ENCODE measurements at places on chromosomes 3 and 15.

DNA sequence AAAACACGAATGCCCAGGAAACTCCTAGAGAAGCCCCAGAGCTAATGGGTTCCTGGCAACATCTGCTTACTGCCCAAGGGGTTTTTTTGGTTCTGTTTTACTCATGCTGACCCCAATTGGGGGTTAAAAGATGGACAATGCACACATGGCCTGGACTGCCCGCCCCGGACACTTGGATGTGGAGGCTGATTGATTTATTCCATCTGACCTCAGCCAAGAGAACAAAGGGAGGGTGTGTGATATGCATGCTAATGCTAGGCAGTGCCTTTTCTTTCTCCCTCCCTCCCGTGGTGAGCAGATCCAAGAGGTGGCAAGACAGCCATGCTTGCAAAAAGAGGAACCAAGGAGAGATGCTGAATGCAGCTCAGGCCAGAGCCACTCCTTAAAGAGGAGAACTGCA, 3.3 kb upstream of the LRTM1 start:
- DNase-seq, result no peak

DNA sequence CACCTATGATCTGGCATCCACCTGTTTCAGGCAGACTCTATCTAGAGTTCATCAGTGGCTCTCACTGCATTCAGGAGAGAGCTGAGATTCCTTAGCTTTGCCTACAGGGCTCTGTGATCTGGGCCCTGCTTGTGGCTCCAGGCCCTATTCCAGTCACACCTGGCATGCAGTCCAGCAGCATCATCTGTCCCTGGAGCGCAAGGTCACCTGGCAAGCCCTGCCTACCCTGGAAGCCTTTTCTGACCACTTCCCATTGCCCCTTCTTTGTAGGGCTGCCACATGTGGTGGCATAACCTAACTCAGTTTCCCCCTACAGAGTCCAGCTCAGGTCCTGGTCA, 115.1 kb upstream of the PLXNA1 start:
- no peak for DNase-seq

DNA sequence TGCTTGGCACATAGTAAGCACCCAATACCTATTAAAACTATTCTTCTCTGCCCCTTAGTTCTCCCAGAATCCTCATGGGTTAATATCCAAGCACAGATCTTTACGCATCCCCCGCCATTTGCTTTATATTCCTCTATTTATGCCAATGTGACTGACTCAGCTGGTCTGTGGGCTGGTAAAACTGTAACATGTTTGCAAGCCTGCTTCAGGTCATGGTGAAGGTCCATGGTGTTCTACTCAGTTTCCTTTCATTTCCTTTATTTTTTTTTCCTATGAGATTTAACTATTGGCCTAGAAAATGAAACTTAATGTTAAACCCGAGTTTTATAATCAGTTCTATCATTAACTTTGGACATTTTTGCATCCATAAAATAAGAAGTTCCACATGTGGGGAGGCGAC, 47.0 kb downstream of the FRMD4B start:
- no peak for DNase-seq

GRCh38 chr3:138438896-138439295, 4.5 kb downstream of the ESYT3 start:
- DNase-seq, result no peak

DNA sequence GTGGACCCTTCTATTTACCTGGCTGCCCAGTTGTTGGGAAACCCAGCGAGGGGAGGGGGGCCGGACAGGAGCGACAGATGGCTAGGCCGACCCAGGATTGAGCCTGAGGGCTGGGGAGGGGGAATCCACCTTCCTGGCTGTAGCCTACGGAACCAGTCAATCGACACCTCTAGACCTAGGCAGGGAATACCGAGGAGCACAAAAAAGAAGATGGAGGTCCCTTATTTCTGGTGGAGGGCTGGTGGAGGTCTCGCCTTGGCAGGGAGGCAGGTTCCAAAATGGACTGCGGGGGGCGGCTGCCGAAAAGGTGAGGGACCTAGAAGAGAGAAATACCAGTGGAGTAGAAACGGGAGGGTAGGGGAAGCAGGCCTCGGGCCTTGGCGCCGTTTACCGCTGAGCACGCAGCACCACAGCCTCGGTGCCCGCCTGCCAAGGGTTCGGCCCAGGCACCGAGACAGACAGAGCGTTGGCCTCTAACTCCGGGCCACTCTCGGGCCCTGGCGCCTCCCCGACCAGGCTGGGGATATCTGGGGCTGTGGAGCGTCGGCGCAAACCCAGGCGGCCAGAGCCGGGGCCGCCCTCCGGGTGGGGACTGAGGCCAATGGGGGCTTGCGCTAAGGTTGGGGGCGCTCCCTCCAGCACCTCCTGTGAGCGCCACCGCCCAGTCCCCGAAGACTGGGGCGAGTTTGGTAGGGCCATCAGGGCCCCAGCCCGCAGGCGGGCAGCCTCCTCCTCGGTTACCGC, 1.6 kb downstream of the ANKRD63 start:
- no peak for DNase-seq

GRCh38 chr15:83118291-83118827, 10.9 kb downstream of the TM6SF1 start:
- DNase-seq, result no peak

GRCh38 chr15:35548435-35548834, 2.5 kb upstream of the DPH6 start:
- DNase-seq, result no peak

GRCh38 chr15:39584266-39584659, 3.4 kb downstream of the THBS1 start:
- no peak for DNase-seq

DNA sequence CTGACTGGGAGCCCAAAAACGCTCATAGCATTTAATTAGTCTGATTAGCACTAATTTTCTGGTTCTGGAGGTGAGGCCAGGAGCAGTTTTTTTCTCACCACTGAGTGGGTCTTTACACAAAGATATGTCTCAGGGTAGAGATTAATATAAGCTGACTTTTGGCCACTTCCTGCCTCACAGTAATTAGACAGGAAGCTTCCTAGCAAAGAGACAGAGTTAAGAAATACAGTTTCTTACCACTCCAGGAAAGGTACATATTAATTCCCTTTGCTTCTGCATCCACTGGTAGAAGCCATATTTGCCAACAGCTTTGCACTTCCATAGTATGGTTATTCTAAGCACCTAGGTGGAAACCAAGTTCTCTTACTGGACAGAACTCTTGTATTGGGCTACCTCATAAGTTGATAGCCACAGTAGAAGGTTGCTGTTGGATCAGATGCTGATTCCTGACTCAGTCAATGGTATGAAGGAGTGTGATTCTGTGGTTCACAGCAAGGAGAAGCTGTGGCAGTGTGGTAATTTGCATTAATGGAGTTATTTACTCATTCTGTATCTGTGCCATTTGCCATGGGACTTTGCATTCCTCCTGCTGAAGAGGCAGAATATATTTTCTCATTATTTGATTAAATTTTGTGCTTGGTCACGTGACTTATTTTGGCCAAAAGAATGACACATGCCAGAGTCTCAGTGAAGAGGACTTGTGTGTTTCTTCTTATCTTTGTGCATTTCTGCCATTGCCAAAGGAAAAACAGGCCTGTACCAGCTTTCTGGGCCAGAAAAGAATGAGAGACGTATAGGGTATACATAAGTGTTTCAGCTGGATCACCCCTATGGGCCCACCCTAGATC, 17.5 kb upstream of the ZBTB20 start:
- no peak for DNase-seq

DNA sequence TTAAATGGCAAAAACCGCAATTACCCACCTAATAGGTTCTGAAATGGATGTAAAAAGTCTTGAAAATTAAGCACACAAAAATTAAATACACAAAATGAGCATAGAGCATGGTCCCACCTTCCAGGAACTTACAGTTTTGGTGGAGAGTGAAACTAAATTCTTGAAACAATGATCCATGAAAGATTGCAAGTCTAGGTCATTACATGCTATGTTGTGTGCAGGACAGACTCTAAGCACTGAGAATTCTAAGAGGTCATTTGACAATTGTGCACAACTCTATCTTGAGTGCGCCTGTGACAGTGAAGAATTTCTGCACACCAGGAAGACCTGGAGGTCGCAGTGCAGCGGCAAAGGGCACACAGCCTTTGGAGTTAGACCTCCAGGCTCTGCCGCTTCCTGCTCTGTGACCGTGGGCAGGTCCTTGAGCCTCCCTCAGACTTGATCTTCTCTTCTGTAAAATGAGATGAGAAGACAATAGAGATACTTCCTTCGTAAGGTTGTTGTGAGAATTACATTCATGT, 153.3 kb upstream of the TPM1 start:
- no peak for DNase-seq

DNA sequence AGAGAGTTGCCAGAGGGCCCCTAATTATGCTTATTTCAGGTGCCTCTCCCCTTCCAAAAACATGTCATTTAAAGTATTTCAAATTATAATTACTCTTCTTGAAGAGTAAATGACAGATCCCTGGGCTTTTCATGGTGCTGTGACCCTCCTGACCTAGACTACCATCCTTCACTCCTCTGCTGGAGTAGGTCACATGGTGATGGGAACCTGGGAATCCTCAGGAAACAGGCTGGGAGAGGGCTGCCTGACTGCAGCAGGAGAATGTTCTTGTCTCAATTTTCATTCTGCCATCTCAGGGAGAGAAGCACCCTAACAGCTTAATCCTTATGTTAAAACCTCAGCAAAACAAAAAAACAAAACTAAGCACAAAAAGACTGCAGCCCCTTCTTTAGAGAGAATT, 24.6 kb downstream of the PGBD4 start:
- DNase-seq, result no peak

GRCh38 chr3:17831366-17831765, 88.9 kb upstream of the TBC1D5 start:
- no peak for DNase-seq

Measured in RWPE2 (cell line).